ENCODE measurements at places on chromosomes 5 and 9.

- no peak for DNase-seq
Observed at GRCh38 chr5:154714266-154714986, 40.8 kb upstream of the LARP1 start.

DNA sequence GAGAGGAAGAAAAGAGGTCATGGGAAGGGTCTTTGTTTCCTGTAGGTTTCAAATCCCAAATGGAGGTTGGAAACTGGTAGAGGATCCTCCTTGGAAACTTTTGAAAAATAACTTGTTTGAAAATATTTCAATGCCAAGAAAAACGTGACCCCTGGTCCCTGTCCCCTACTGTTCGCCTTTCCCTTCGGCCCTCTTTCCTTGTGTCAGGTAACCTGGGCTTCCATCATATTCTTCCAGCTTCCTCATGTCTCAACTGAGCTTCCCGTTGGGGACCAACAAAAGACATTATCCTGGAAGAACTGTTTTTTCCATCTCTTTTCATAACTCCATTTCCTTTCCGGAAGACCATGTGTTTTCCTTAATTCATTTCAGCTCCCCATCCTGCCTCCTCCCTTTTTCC lies 266.8 kb upstream of the ANKRD55 start:
- no peak for DNase-seq

- DNase-seq, result no peak
Observed at GRCh38 chr5:82809420-82810143, 267.6 kb downstream of the TMEM167A start.

GRCh38 chr5:74337984-74338310 lies 302.6 kb downstream of the ENC1 start:
- no peak for DNase-seq

DNA sequence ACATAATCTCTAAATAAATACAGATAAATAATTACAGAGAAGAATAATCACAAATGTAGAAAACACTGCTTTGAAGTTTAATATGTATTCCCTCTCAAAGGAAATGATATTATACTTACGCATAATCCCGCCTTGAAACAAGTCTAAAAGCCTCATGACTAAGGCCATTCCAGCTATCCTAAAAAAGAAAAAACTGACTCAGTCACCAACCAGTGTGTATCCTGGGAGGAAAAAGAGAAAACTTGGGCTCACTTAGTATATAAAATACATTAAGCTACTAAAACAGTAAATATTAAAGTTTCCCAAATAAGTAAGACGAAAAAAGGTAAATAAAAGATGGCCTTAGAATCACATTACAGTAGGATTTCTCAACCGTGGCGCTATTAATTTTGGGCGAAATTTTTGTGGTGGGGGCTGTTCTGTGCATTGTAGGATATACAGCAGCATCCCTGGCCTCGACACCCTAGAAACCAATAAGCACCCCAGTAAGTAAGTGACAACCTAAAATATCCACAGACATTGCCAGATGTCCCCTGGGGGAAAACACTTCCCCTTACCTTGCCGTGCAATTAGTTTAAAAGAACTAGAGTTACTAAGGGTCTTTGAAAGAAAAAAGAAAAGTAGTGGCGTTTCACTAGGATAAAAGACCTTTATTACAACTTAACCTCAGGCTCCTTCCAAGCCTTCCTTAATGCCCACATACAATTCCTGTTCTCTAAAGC lies 1.1 kb downstream of the HSPA9 start:
- no peak for DNase-seq

Data from stimulated activated CD8-positive, alpha-beta memory T cell treated with anti-CD3 and anti-CD28 coated beads, Interleukin-4, amount 100 ng/mL, for 4 hours (primary cell).